ENCODE measurements at places on chromosomes 12 and 14.

- DNase-seq, result no peak
These were observed 110.9 kb downstream of the PAH start for GRCh38 chr12:102806110-102806509.

DNA sequence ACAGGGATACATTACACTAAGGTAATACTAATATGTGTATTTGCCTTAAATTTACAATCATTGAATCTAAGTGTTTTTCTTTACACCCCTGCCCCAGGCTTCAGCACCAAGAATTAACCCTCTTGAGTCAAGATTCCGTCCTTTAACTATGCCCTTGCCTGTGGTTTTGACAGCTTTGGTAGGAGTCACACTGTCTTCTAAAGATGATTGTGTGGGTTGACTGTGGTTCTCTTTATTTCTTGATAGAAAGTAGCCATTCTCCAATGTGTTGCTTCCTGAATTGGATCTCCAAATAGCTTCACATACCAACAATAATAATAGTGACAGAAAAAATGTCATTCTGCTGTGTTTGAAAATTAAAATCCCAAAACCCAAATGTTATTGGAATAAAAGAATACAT, 3.6 kb downstream of the CLEC7A start:
- no peak for DNase-seq

DNA sequence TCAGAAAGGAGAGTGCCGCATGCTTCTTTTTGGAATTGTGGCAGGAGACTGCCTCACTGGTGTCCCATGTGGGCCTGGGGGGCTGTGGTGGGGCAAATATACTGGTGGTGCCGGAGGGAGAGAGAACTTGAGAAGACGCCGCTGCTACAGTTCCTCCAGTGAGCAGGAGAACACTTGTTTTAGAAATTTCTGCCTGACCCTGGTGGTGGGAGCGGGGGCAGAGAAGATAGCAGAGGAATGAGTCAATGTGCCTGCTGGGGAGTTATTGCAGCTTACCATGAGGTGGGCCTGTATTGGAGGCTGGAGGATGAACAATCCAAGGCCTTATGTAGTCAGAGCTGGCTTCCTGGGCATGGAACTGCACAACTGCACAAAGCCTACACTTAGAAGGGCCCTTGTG, 211.8 kb downstream of the SNAPC1 start:
- no peak for DNase-seq

DNA sequence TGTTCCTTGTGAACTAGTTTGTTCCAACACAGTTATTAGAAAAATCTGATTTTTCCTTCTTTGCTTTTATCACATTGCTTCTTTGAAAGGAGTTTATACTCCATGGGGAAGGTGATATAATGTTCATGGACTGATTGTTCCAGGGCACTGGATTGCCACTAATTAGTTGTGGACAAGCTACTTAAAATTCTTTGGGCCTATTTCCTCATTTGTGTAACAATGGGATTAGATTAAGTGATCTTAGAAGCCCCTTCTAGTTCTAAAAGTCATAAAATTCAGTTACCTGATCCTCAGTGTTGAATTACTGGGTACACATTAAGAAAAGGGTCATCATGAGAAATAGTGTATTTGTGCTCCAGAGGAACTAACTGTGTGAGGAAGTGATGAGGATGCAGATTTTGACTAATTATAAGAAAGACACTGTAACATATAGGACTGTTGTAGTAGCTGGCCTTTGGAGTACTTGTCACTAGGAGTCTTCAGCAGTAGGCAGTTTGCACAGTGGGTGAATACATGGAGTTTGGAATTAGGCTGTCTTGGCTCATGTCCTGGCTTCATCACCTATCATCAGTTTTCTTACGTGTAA, 82.2 kb downstream of the MIA2 start:
- no peak for DNase-seq

- DNase-seq, result no peak
These were observed 26.6 kb downstream of the GPRC5D start for GRCh38 chr12:12925388-12925787.

- peak; percentile 60 for DNase-seq
These were observed at the start of gene MTA1 for GRCh38 chr14:105419195-105420091. Gene MTA1, plus strand, starts transcription at chr14:105419827. Its CDS starts 209 bp downstream, at chr14:105420036.

DNA sequence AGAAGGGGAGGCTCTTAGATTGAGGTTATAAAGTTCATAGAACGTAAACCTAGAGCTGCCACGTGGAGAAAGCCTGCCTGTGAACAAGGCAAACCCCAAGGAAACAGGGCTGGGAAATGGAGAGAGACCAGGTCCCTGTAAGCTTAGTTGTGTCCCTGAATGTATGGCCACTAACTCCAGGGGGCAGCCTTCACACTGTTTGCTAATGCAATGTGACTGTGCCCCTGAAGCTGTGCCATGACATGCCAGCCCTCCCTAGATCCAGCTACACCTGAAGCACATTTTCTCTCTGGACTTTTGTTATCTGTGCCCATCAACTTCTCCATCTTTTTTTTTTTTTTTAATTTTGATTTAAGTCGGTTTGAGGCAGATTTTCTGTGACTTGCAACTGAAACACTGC, 60.6 kb upstream of the TMCC3 start:
- DNase-seq, result no peak

DNA sequence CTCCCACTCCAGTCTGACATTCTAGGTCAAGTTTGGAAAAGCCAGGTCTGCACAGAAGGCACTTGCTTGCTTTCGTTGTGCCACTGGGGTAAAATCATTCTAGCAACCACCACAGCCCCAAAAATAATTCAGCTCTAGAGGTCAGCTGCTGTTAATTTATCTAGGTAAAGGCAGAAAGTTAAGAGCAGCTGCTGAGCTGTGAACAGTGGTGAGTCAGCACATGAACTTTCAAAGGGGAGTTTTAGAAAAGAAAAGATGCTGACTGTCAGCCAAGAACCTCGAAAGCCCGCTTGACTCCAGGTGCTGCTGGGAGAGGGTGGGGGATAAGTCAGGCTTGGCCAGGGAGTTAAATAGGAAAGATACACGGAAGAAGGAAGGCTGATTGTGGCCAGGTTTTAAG, 12.7 kb downstream of the CCDC197 start:
- DNase-seq, result no peak

- no peak for DNase-seq
These were observed 860.6 kb upstream of the MGAT4C start for GRCh38 chr12:87116780-87117179.

DNA sequence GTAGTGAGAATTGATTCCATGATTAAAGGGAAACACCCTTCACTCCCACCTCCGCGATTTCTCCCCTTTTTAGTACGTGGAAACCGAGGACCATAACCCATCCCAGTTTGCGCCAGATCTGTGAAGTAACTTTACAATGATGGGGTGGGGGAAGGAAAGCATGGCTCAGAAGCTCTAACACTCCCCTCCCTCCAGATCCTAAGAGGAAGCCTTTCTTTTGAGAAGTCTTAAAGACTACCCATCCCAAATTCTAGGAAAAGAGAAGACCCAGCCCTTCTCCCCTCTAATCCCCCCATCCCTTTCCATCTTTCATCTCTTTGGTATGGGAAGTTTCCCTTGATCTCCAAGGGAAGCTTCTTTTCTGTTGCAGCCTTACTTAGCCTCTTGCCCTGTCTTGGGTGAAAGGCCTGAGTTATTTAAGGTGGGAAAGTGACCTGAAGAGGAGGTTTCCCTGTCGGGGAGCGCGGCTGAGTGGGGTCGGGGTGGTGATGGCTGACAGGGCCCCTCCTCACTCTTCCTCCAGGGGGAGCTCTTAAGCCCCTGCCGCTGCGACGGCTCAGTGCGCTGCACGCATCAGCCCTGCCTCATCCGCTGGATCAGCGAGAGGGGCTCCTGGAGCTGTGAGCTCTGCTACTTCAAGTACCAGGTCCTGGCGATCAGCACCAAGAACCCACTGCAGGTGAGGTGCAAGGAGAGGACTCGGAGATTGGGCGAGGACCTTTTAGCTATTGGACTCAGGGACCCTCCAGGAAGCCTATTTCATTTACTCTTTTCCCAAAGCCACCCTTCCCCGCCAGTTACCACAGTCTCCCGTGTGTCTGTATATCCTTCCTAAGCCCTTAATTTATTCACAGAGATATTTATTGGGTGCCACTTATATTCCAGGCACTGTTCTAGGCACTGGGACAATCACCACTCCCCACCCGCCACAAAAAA, 1.8 kb downstream of the MARCHF9 start:
- DNase-seq, result peak; percentile 61

DNA sequence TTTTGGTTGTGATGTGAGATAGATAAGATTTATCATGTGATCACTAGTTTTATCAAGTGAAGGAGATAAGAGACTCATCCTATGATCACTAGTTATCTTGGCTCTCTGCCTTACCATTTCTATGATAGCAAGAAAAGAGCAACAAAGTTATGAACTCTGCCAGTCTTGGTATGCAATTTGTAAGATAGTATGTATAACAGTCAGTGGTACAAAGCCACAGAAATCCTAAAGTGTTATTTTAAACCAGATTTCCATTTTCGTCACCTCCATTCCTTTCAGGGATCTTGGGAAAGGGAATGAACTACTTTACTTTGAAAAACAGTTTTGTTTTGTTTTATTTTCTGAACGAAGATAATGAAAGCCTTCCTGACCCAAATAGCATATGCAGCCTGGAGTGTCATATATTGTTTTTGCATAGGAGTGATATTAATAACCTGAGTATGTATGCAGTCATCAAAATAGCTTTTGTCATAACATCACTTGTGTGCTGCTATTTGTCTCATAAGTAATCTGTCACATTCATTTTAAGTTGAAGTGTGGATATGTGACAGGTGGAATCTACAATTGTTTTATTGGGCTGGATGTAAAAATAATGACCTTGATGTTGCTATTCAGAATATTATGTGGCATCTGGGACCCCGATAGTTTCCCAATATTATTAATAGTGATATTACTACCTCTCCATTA, 35.0 kb downstream of the FLRT2 start:
- DNase-seq, result no peak

- no peak for DNase-seq
These were observed 140.0 kb downstream of the PIWIL1 start for GRCh38 chr12:130477701-130478100.

GRCh38 chr14:24339284-24340151, at the start of gene RIPK3:
Gene RIPK3, minus strand, starts transcription at chr14:24339991. Its CDS starts 165 bp downstream, at chr14:24339826.
- DNase-seq, result peak; percentile 63

DNA sequence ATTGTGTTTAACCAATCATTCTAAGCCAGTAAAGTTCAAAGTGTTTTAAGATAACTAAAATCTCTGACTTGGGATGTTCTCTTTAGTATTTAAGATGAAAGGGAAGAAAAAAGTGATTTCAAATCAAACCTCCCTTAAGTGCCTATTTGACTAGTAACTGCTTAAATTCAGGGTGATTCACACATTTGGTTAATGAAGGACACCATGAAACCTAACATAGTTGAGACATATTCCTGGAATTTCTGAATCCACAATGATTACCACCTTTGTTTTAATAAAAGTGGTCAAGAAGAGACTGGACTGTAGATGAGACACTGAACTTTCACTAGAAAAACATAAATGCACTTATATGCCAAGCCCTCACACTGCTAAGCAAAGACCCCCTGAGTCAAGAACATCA, 138.7 kb downstream of the MED13L start:
- DNase-seq, result no peak

DNA sequence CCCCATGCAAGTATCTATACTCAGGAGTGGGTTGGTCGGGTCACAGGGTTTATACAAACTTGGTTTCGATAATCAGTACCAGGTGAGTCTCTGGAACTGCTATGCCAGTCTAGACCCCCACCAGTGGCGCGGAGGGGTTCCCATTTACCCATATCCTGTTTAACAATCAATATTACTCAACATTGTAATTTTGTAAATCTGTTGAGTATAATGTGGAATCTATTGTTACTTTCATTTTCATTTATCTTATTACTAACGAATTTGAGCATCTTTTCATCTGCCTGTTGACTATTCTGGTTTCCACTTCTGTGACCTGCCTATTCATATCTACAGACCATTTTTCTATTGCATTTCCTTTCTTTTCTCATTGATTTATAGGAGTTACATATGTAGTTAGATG, 275.2 kb upstream of the CRY1 start:
- DNase-seq, result peak; percentile 35

DNA sequence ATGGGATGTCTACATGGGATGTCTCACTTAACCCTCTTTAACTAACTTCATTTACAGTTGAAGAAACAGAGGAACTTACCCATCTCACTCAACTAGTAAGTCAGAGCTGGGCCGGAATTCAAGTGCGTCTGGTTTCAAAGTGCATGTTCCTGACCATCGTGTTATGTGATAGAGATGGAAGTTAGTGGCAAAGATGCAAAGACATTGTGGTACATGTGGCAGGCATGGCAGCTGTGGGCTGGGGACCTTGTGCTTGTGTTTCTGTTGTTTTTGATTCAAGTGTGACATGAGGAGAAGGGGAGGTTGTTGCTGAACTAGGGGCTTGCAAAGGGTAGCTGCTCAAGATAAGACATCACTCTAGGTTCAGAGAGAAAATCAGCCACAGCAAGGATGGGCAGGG, 2.3 kb upstream of the KRT74 start:
- DNase-seq, result no peak

DNA sequence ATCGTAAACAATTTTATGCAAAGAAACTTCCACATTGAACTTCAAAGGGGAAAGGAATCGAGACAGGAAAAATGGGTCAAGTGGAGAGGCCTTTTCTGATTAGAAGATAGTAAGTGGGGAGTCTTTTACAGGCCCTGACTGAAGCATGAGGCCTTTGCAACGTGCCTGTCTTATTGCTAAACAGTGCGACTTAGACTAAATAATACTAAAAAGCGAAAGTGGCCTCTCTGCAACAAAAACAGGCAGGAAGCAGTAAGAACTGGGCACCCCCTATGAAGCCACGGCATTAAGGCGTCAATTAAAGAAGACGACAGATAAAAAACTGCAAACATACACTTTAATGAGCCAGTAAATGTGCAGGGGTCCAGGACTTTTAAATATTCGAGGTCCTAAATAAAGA, 283.4 kb upstream of the GRIP1 start:
- DNase-seq, result no peak

- no peak for DNase-seq
These were observed 28.5 kb downstream of the TUBA1A start for GRCh38 chr12:49160399-49160798.

DNA sequence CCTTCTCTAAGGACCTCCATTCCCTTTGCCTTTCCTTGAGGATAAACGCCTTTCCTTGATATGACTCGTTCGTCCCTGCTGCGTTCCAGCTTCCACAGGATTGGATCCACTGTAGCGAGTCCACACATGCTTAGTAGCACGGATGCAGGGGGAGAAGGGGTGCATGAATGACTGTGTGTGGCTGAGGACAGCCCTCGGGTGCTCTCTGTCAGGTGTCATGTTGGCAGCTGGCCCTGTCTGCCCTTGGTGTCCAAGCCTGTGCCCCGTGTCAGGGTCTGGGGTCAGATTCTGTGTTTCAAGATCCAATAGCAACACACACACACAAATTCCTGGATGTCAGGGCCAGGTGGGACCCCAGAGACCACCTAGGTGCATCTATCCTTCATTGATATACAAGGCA, 17.5 kb upstream of the KRT80 start:
- DNase-seq, result no peak
